ENCODE measurements at places on chromosomes 6 and 20. TPM values are rescaled to one million over a fixed set of nuclear protein-coding genes. Genes with fewer than 3 reads are reported as not detected.

OR2J3 gene
- total RNA-seq = not detected

MTO1 gene
- total RNA-seq = 33.5 TPM

GABBR1 gene
- total RNA-seq = 11.7 TPM

TMEM244 gene
- not detected for total RNA-seq

NAA20 gene
- total RNA-seq = 49.3 TPM

RNF217 gene
- 25.3 TPM for total RNA-seq

PRDM13 gene
- not detected for total RNA-seq

PPP1R3G gene
- 3.8 TPM for total RNA-seq

CST9 gene
- total RNA-seq = not detected

SIRPD gene
- not detected for total RNA-seq

KCNB1 gene
- total RNA-seq = 0.41 TPM

SUN5 gene
- total RNA-seq = not detected

PTK6 gene
- total RNA-seq = not detected

ZNF341 gene
- total RNA-seq = 0.90 TPM

ARMH2 gene
- not detected for total RNA-seq

LPA gene
- not detected for total RNA-seq

R3HDML gene
- total RNA-seq = not detected

FLRT3 gene
- 0.54 TPM for total RNA-seq

NOX3 gene
- not detected for total RNA-seq

PGK2 gene
- total RNA-seq = not detected

WASF1 gene
- 11.7 TPM for total RNA-seq

AFG1L gene
- total RNA-seq = 6.0 TPM

STMND1 gene
- not detected for total RNA-seq

HRH3 gene
- not detected for total RNA-seq

SYCP2 gene
- total RNA-seq = 0.74 TPM

SPTLC3 gene
- 6.8 TPM for total RNA-seq

RIPPLY2 gene
- total RNA-seq = not detected

CDH26 gene
- not detected for total RNA-seq

ZNF512B gene
- 7.9 TPM for total RNA-seq

NMBR gene
- total RNA-seq = not detected

HSPA12B gene
- total RNA-seq = 0.18 TPM

RSPO3 gene
- 7.9 TPM for total RNA-seq

FOXF2 gene
- total RNA-seq = 0.25 TPM

TRIM40 gene
- not detected for total RNA-seq

HFE gene
- 7.4 TPM for total RNA-seq

SRC gene
- total RNA-seq = 19.1 TPM

ADTRP gene
- total RNA-seq = 2.6 TPM

RAET1L gene
- total RNA-seq = not detected

PNISR gene
- 60.4 TPM for total RNA-seq

F13A1 gene
- total RNA-seq = not detected

COL10A1 gene
- not detected for total RNA-seq

PRND gene
- not detected for total RNA-seq

ARMC12 gene
- 0.45 TPM for total RNA-seq

All from fibroblast of the aortic adventitia (primary cell).